ENCODE measurements at places on chromosomes 2 and 18.

DNA sequence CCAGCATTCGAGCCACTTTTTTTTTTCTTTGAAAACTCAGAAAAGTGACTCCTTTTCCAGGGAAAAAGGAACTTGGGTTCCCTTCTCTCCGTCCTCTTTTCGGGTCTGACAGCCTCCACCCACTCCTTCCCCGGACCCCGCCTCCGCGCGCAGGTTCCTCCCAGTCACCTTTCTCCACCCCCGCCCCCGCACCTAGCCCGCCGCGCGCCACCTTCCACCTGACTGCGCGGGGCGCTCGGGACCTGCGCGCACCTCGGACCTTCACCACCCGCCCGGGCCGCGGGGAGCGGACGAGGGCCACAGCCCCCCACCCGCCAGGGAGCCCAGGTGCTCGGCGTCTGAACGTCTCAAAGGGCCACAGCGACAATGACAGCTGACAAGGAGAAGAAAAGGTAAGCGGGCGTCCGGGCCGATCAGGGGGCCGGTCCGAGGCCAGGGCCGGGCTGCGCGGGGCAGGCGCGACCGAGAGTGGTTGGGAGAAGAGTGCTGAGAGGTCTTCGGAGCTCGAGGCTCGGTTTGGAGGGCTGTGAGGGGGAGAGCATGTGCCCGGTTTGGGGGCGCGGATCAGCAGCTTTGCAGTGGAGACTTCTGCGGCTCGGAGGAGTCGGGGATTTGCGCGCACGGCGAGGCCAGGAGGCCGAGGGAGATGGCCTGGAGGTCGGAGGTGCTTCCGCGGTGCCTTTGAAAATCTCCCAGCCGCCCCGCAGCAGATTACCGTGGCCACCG, 502 bp downstream of the EPAS1 start:
- peak; percentile 68 for DNase-seq

DNA sequence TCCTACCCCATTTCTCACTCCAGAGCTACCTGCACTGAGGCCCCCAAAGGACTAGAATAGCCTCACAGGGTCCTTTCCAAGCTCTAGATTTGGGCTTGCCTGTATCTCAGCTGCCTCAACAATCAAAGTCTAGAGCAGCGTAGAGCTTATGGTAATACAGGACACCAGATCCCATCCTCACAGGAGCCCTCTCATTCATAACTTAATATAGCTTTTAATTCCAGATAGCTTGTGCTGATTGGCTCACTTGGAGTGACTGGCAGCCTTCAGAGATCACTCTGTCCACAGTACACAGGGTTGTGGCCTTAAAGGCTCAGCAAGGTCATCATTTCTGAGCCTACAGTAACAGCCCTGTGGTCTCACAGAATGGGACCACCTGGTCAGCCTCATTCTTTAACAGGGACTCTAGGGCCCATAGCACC, 51.4 kb downstream of the ZFP36L2 start:
- no peak for DNase-seq

- DNase-seq = no peak
Observed at GRCh38 chr2:27901234-27901633, 10.7 kb downstream of the BABAM2 start.

- no peak for DNase-seq
Observed at GRCh38 chr18:3869848-3870247, 419.9 kb downstream of the TGIF1 start.

- no peak for DNase-seq
Observed at GRCh38 chr2:173545364-173545763, 190.7 kb downstream of the CDCA7 start.

DNA sequence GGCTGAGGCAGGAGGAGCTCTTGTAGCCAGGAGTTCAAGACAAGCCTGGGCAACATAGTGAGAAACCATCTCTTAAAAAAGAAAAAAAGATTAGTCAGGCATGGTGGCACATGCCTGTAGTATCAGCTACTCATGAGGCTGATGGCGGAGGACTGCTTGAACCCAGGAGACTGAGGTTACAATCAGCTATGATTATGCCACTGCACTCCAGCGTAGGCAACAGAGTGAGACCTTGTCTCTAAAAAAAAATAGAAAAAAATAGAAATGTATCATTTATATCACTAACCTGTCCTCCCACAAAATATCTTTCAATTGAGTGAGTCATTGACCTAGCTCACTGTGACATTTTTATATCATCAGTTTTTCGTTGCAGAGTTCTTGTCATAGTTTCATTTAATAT, 152.5 kb downstream of the DTNA start:
- no peak for DNase-seq

GRCh38 chr2:70160545-70160944, 30.3 kb downstream of the C2orf42 start:
- no peak for DNase-seq

DNA sequence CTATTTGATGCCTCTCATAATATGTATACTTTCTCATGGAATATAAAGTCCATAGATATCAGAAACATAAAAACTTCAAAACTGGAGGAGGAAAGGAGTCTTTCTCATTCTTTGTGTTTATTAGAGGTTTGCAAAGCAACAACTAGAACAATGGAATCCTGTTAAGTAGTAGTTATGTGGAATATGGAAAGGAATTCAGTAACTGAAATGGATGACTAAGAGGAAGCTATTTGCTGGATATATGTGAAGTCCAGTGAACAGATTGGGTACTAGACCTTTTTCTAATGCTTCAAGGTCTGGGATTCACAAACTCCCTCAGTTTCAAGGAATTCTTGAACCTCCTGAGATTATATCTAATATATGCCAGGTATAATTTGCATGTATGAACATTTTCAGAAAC, 353.6 kb upstream of the FANCL start:
- no peak for DNase-seq

- peak; percentile 16 for DNase-seq
Observed at GRCh38 chr2:11681722-11682589, 12.0 kb upstream of the NTSR2 start.

DNA sequence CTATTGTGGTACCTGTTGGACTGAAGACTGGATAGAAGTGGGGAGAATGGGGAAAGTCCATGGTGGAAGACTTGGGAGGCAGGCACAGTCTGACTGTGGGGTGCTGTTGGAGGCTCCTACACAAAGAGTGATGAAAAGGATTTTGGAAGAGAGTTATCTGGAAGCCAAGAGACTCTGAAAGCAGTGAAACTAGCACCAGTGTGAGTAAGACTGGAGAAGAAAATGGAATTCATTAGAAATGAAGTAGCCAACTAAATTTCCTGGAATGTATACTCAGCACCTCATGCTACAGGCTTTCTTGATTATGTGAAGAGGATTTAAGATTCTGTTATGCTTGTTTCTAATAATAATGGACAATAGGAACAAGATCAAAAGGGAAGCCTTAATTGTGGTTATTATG, 27.7 kb downstream of the ELP2 start:
- no peak for DNase-seq

DNA sequence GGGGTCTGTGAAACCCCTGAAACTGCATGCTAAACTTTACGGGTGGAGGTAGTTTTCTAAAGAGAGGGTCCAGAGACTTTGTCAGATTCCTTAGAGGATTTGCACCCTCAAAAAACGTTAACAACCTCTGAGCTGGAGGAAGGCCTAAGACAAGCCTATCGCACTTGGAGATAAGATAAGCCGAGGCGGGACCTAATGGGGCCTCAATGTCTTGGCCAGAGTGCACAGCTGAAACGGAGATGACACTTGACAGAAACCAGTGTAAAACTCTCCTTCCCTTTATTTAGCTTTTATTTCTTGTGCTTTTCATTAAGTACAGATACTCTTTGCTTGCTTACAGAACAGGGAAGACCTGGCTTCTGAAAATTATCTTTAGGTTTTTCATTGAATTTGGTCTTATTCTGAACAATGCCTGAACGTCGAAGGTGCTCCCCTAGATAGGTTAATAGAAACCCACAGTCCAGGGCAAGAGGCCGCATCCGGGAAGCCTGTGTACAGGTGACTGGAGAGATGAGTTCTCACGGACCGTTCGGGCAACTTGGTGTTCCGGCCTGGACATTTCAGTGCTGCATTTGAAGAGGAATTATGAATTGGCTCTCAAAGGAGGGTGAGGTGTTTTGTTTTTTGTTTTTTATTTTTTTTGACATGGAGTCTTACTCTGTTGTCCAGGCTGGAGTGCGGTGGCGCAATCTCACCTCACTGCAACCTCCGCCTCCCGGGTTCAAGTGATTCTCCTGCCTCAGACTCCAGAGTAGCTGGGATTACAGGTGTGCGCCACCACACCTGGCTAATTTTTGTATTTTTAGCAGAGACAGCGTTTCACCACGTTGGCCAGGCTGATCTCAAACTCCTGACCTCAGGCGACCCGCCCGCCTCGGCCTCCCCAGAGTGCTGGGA, 49.7 kb downstream of the SH3BP4 start:
- no peak for DNase-seq

- DNase-seq = no peak
Observed at GRCh38 chr2:39981883-39982311, 202.8 kb upstream of the THUMPD2 start.

- no peak for DNase-seq
Observed at GRCh38 chr18:11976315-11977152, 4.8 kb upstream of the IMPA2 start.

DNA sequence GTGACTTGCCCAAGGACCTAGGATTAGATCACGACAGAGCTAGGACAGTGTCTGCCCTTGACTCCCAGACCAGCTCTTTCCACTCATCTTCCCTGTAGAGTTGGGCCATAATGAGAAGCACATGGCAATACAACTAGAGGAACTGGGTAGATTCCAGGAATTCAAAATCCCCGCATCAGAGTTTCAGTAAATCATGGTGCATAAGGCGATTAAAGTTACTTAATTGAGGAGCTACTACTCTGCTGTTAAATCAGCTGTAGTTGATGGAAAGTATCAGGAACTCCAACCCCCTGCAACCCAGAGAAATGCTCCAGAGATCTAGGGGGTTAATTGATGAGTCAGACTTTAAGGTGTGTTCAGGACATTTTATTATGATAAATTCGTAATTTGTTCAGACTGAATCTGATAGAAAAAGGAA, 5.7 kb downstream of the ANTXR1 start:
- no peak for DNase-seq

DNA sequence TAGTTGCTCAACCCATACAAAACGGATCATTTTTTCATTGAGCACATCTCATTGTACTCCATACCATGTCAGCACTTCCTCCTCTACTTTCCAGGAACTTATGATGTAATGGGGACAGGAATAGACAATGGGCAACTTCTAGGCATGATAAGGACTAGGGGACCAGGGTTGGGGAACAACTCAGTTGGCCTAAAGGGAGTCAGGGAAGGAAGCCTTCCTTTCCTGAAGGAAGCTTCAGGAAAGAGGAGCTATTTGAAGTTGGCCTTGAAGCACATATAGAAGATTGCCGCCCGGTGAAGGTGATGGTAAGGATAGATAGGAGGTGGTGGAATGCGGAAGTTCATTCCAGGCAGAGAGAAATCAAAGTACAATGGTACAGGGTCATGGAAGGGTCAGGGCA, 283.9 kb downstream of the SLC8A1 start:
- no peak for DNase-seq

DNA sequence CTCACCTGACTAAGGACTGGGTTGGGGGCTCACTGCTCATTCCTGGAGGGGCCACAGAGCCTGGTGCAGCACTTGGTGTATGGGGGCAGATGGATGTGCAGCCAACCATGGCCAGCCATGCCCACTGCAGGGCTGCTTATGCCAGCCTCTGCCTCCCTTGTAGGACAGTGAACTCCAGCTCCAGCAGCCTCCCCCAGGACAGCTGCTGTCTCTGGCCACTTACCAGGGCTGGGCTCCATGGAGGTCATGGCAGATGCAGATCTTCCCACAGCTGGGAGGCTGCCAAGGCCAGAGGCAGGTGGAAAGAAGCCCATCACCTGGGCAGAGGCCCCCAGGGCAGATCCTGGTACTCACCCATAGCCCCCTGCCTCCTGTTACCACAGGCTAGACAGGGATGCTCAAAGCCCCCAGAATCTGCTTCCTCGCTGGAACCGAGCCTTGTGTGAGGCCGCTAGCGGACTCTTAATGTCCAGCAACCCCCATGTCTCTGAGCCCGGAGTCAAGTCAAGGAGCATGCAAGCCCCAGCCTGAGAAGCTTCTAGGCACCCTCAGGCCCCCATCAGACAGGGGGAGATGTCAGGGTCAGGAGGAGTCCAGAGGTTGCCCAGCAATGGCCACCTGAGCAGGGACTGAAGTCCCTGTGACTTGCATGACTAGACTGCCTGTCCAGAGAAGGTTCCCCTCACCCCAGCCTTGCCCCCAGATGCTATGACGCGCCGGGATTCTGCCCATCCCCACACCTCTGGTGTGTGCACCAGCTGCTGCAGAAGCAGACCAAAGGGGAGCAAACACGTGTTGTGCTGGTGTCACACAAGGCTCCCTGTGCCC, 123.6 kb downstream of the TWIST2 start:
- DNase-seq = no peak

GRCh38 chr2:27049422-27050280, 1.8 kb upstream of the AGBL5 start:
- peak; percentile 51 for DNase-seq

GRCh38 chr2:208135794-208136715, 6.4 kb upstream of the CRYGC start:
- DNase-seq = no peak

DNA sequence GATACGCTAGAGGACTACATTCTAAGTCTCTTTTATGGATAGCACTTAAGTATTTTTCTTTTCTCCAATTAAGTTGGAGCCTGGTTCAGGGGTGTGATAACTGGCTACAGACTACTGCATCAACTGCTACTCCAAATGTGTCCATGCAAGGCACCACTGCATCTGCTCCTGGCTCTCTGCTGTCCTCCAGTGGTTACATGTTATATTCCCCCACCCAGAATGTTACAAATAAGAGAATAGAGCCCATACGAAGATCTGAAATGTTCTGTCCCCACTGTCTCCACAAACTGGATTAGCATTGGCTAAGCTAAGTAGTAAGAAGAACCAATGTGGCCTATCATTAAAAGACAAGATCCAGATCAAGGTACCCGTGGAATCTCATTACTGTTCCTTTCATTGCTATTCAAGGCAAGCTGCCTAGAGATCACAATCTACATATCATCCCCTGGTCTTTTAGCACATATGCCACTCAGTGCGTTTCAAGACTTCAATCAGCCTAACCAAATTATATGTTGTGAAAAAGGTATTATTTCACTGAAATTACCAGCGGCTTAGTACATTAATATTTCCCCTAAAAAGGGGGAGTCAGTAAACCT, 308.3 kb upstream of the SLC8A1 start:
- no peak for DNase-seq

- no peak for DNase-seq
Observed at GRCh38 chr2:99421469-99421868, 68.3 kb downstream of the REV1 start.

- DNase-seq = no peak
Observed at GRCh38 chr2:13006426-13006825, 289.7 kb downstream of the TRIB2 start.

GRCh38 chr2:157245846-157246764, 11.4 kb upstream of the GALNT5 start:
- no peak for DNase-seq

GRCh38 chr18:24862201-24862816, 401.9 kb downstream of the HRH4 start:
- no peak for DNase-seq
